ENCODE measurements at places on chromosomes 7 and 10.

DNA sequence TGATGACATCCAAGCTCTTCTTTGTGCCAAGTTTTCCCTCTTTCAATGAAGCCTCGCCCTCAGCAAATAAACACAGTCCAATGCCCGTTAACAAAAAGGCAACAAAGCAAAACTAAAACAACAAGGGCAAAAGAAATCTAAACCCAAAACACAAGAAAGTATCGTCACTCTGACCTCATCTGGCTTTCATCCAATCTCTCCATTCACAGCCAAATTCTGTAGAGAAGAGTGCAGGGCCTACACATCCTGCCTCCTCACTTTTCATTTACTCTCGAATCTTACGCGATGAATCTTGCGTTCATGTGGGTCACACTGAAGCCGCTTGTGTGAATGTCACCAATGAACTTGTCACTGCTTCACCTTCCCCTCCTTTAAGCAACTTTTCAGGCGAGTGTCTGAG lies 15.9 kb upstream of the AKR1E2 start:
- DNase-seq, result no peak

- no peak for DNase-seq
Measured at GRCh38 chr7:23852135-23852534, 142.1 kb downstream of the STK31 start.

GRCh38 chr7:16315280-16315679 lies 106.1 kb downstream of the CRPPA start:
- no peak for DNase-seq

GRCh38 chr10:52443419-52444388 lies 129.6 kb downstream of the DKK1 start:
- peak; percentile 71 for DNase-seq

DNA sequence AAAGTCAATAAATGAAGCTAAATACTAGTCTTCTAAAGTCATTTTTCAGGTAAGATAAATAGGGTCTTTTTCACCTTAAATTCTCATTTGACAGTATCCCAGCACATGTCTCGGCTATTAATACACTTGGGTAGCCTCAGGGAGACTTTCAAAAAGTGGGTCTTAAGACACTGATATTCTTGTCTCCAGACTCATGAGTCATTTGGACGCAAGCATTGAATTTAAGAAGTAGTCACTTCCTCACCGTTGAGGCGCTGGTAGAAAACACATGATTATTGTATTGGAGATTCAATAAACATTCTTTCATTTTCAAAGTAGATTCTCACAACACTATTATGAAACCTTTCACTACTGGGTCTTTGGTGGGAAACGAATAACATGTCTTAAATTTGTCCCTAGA lies 108.9 kb upstream of the SP8 start:
- no peak for DNase-seq

DNA sequence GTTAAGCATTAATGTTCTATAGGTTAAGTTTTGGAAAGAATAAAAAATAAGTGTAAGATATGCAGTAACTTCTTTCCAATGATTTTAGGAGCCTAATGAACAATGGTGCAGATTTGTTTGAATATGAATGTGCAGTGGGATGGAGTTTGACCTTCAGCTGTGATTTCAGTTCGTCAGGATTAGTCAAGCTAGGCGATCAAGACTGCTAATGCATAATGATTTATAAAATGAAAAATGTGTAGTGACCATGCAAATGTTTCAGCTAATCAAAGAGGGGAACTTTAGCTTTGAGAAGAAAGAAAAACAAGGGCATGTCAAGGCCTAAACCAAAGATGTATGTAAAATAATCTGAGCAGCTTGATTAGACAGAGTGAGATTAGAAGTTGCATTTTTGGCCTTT lies 208.5 kb downstream of the FOXP2 start:
- DNase-seq, result peak; percentile 21

- no peak for DNase-seq
Measured at GRCh38 chr10:34098821-34099567, 716.1 kb downstream of the PARD3 start.

DNA sequence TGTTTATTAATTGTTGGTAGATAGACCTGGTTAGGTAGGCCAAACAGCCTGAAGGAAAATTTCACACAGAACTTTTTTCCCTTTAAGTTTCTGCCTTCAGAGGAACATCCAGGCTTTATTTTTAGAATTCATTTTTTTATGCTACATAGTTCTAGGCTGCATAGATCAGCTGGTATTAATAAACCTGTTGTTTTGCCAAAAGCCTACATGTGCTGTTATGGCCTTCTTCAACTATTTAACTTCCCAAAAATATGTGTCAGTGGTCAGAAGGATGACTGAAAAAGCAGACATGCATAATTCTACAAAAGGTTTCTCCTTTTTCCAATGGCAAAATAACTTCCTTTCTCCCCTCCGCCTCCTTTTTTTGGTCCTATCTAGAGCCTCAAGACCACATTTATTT lies 303.0 kb upstream of the DKK1 start:
- DNase-seq, result no peak

DNA sequence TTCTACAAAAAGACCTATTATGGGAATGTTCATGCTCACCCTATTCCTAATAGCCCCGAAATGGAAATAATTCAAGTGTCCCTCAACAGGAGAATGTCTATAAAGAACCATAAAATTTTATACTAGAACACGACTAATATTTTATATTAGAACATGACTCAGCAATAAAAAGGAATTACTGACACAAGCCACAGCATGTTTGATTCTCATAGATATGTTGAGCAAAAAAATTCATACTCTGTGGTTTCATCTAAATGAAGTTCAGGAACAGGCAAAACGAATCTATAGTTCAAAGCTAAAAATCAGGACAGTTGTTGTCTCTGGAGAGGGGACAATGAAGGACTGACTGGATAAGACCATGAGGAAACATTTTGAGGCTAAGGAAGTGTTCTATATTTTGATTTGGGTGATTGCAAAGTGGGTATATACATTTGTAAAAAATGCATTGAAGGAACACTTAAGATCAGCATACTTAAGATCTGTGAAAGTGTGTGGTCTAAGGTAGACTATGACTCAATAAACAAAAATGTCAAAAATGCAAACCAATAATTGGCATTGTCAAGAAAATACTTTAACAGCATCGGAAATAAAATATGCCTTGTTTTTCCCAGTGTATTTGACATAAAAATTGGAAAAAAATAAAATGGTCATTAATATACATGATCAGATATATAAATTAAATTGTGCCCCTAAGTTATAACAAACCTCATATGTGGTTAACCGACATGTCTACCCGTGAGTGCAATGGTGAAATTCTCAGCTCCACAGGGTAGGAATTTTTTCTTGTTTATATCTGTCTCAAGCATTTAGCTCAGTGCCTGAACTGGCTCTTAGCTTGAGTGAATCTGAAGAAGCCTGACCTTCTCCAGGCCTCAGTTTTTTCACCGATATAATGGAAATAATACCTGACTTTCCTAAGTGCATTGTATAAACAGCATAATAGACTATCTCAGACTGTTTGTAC lies 124.9 kb upstream of the CTTNBP2 start:
- no peak for DNase-seq

Data from HAP-1 (cell line).